Stimulated activated CD4-positive, alpha-beta T cell treated with anti-CD3 and anti-CD28 coated beads, Interleukin-15, amount 100 ng/mL, for 48 hours (primary cell): ENCODE measurements at places on chromosomes 7 and 10.

DNA sequence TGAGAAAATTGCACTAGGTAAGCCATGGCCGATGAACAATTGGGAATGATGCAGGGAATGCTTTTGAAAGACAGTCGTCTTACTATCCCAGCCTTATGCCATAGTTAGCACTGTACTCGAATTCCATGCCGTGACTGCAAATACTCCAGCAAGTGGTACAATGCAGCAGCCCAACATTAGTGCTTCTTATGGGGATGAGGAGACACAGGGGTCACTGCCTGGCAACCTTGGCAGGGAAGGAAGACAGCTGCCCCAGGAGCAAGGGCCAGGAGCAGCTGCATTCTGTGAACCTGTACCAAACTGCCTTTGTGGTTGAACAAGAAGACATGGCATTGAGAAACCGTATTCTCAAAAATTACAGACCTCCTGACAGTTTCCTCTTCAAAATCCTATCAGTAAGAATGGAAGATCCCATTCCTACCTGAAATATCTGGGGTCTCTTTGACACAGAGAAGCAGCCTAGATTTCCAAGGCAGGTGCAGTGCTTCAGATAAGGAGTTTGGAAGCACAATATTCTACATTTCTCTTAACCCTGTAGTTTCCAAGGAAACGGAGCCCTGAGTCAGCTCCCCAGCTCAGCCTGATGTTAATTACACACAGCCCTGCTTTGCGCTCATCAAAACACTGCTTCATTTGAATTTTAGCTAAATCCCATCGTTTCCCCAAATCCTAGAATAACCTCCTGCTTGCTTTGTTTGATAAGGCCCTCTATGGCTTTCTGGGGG, 49.0 kb upstream of the FRMD4A start:
- DNase-seq, result no peak

- DNase-seq, result no peak
These were observed 33.8 kb downstream of the CHST15 start for GRCh38 chr10:124059551-124059950.

- no peak for DNase-seq
These were observed 213.4 kb downstream of the SUGCT start for GRCh38 chr7:40348126-40348728.

DNA sequence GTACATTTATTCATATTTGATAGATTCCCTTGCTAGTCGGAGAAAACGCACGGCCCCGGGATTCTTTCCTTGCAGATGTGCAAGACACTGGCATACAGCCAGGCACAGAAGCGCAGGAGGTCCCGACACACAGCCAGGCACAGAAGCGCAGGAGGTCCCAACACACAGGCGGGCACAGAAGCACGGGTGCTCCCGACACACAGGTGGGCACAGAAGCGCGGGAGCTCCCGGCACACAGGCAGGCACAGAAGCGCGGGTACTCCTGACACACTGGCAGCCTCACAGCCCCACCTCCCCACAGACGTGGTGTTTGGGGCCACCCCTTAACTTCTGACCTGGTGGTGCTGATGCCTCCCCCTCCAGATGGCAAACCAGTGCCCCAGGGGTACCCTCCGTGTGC, 237.3 kb downstream of the ZMYND11 start:
- no peak for DNase-seq

GRCh38 chr10:44463511-44464121, 78.7 kb upstream of the CXCL12 start:
- DNase-seq, result no peak
